Activated CD4-positive, CD25-positive, alpha-beta regulatory T cell (primary cell): ENCODE measurements at places on chromosomes 2 and 18.
A peak's percentile ranks its signal among the peaks of the same experiment; 100 is the strongest.

DNA sequence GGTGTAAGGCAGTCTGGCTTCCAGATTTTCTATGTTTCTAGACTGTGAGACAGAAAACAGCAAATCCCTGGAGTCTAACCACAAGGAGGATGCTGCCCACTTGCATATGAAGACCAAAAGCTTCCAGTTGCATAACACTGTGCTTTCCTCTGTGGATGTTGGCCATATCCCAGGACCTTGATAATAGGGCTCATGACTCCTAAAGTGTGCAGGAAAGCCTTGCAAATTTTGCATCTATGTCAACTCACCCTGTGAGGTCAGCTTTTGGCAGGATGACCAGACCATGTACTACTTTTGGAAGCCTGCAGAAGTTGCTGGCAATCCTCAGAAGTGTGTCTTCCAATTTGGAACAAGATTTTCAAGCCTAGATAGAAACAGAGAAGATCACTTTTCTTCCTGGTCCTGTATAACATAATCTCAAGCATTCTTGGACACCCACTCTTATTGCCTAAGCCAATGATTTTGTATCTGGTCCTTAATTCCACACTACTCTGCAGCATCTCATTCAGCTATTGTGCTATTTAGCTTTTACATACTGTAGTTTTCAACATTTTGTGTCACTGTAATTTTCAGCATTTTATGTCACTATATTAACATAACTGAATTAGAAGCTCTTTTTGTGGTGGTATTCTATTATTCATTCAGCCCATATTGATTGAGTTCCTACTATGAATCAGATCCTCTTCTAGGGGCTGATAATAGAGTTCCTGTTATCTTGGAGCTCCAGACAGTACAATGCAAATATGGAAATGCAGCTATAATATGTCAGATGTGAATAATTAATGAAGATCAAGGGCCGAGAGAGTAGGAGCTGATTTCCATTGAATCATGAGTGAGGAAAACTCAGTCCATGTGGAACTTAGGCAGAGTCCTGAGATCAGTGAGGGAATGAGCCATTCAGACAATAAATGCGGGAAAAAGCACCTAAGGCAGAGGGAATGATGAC is 85.3 kb upstream of the RAB27B start:
- DNase-seq: no peak

DNA sequence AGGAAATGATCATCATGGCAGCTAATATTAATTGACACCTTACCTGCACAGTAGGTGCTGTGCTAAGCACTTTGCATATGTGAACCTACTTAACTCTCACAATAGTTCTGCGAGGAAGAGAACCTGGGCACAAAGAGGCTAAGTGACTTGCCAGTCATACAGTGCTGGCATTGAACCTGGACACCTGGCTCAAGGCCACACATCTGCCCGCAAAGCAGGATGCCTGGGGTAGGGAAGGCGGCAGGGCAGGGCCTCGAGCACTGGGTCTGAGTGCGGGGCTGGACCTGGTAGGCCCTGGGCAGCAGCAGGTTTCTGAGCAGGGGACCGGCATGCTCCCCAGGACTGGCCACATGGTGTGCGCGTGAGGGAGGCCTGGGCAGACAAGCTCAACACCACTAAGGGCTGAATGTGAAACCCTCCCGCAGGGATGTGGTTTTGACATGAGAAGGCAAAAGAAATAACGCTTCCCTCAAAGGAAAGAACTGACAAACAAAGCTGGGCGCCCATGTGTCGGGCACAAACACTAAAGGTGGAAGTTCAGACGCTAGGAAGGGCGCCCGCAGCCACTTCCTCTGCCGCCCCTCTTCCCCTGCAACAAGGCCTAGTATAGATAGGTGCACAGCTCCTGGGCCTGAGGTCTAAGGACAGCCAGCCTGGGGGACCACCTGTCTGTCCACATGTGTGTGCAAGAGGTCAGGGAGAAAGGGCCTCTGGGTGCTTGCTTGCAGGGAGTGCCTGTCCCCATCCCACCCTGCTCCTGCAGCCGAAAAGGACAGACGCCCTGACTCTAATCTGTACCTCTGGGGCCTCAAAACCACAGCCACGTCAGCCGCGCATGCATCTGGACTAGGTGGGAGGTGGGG is 92.5 kb downstream of the ZFP36L2 start:
- DNase-seq: peak; percentile 44

GRCh38 chr2:151844211-151844896 is 16.1 kb upstream of the ARL5A start:
- no peak for DNase-seq

DNA sequence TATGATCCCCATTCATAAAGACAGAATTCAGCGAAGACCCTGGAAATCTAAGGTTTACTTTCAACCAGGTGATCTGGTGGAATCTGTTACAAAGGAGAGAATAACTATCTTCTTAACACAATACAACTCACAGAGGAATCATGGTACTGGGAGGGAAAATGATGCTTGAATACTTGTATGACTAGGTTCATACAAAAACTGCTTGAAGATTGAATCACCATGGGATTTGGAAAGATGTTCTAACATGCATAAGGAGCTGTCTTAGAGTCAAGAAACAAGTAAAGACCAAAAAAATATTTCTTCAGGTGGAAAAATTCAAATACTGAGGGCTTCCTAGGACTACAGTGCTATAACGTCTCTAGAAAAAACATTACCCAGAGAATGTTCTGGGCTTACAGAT is 32.2 kb downstream of the COL5A2 start:
- DNase-seq: no peak

DNA sequence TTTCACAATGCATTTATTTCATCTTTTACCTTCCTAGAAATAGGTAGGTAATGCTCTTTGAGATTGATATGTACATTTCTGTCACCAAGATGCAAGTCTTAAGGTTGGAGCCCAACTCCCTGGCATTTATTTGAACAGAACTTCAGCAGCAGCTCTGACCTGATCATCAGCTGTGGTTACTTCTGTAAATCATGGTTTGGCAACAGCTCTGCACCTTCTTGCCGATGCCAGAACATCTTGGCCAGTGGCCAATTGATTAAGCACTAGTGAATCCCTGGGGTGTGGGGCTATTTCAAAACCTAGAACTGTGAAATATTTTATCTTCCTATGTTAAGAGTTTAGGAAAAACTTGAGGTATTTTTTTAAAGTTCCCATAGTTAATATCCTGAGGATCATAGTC is 124.8 kb upstream of the NYAP2 start:
- no peak for DNase-seq

- no peak for DNase-seq
Observed at GRCh38 chr2:200172521-200172920, 134.0 kb upstream of the SPATS2L start.

DNA sequence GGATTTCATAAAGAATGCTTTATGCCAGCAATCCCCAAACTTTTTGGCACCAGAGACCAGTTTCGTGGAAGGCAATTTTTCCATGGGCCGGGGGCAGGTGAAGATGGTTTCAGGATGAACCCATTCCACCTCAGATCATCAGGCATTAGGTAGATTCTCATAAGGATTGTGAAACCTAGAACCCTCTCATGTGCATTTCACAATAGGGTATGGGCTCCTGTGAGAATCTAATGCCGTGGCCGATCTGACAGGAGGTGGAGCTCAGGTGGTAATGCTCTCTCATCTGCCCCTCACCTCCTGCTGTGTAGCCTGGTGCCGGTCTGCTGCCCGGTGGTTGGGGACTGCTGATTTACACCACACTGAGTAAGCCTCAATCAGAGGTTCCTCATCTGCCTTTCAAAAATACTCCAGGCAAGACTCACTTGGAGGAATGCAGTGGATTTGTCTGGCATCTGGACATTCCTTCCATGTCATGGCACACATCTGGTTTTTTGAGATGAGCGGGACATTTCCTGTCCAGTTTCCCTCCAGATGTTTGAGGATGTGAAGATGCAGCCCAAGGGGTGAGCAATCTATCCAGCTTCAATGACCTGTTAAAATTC is 185.8 kb downstream of the VAPA start:
- no peak for DNase-seq

DNA sequence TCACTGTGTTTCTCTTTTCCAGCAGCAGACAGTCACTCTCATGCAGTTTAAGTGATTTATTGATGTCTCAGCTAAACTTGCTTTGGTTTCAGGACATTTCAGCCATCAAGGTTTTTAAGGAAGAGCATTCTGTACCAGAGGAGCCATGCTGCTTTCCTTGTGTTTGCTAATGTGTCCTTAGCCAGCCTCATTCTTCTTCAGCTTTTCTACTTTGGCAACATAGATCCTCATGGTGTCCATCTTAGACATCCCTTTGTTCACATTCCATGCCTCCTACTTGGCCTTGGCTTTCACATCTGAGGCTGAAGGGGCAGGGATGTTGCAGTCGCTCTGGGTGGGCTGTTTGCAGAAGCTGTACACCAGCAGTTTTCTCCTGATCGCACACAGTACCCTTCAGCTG is 68.2 kb downstream of the OTX1 start:
- no peak for DNase-seq

DNA sequence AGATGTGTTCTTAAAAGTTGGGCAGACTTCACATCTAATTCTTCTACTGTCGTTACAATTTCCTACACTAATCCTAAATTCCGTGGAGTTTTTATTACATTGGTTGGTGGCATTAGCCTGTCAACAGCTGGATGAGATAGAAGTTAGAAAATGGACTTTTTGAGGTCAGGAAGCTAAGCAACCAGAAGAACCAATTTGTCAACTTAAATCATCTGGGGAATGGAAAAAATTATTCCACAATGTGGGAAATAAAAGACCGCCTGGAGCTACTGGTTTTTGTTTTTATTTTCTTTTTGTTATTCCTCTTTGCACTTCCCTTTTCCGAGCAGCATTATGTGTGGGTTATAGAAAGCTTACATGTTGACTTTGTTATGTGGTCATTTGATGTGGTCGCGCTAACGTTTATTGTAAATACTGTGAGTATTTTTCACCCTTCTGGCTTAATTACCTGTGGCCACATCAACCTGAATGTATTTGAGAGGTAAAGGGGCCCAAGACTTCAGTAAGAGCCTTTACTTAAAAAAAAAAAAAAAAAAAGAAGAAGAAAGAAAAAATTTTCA is 75.3 kb downstream of the PTPRM start:
- no peak for DNase-seq

DNA sequence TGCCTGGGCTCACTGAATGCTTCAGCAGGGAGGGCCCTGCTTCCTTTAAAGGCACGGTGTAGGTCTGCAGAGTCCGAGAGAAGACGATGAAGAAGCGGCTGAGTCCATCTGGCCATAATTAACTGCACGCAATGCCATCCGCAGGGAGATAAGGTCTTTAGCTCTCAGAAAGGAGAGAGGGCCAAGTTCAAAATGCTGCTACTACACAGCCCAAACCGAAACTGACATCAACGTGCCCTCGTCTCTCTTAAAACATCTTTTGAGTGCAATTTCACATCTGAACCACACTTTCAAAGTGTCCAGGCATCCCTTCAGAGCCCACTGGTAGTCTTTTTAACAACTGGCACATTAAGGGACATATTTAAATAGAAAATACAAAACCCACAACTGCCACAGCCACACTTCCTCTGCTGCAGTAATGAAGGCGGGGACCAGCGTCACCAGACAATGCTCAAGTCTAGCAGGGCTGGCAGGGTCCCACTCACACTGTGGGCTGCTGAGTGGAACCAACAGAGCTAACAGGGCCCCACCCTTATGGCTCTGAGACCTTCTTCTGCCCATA is 35.8 kb downstream of the ST3GAL5 start:
- peak; percentile 25 for DNase-seq

DNA sequence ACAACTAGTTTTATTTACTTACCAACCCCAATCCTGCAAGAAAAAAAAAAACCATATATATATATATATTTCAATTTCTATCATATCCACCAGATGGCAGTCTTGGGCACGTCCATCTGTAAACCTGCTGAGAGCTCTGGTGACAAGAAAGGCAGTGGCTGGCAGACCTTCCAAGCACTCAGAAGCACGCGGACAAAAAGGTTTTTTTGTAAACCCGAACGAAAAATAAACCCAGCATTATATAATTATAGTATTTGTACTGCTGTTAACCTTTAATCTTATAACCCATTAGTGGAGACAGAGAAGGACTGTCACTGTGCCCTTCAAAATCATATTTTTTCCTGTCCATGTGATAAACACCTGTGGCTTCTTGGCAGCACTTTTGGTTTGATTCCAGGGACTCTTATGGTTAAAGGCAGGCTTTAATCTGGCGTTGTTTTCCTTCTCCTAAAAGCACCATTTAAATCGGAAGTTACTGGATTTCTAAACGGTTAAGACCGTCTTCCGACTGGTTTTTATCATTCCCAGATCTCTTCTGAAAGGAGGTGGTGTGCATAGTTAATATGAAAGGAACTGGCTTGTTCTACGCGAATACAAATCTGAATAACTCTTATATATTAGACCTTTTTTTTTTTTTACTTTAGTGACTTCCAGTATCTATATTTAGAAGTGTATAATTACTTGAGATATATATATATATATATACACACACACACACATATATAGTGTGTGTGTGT is 31.0 kb upstream of the SLC3A1 start:
- peak; percentile 15 for DNase-seq

GRCh38 chr2:34656632-34657031 is 1057.5 kb upstream of the FAM98A start:
- DNase-seq: no peak

DNA sequence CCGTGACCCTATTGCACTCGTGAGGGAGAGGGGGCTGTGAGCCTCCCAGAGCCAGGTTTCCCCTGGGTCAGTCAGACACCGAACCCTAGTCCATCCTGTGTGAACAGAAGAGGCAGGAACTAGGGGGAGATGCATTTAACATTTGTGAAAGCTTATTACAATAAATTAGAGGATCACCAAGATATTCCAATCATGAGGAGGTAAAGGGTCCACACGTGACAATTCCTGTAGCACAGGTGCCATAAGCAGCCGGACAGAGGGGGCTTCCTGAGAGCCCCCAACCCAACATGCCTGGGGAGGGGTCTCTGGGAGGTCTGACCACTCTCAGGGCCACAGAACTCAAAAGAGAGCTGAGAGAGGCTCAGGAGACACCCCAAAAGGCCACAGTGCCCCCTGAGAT is 93.3 kb downstream of the KCNF1 start:
- DNase-seq: no peak

- DNase-seq: no peak
Observed at GRCh38 chr18:45068400-45069094, 387.9 kb downstream of the SETBP1 start.

DNA sequence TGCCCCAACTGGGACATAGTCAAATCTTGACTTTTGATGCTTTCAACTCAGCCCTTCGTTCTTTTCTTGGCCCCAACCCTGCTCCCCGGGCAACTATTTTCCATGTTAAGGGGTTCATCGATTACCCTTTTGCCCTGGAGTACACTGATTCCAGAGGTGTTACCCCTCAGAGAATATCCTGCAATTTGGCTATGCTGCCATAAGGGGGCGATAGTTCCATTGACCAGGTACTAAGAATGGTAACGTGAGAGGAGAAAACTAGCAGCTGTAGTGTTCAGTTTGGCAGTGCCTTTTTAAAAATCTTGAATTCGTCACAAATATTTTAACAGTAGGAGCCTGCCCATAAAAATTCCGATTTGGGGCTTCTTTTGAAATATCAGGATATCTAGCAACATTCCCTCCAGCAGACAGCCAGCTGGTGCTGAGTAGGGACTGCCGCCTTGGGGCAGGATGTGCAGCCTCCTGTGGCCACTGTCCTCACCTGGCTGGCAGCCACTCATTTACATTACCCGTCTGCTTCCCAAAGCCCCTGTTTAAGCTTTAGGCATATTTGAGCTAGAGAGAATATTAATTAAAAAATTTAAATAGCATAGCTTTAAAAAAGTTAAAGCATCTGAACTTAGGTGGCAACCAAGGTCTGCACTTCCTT is 146.3 kb upstream of the SKOR2 start:
- DNase-seq: no peak
